ENCODE measurements at places on chromosomes 2 and 18.

GRCh38 chr2:167820488-167820887 is 426.9 kb downstream of the STK39 start:
- no peak for DNase-seq

DNA sequence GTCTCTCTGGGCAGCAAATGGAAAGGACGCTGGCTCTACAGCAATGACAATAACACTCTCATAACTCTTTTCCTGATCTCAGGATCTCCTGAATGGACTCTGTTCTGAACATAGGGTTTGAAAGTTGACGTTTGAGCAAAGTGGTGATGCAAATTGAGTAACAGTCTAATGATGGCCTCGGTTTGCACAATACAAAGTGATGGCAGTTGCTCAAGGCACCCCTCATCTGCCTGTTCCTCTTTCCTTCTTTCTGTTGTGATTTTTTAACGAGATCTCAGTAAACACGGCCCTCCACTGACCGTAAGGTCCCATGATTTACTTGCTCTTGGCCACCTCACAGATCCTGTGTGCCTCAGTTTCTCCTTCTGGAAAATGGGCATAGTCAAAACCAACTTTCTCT is 303.6 kb downstream of the SLC8A1 start:
- no peak for DNase-seq

DNA sequence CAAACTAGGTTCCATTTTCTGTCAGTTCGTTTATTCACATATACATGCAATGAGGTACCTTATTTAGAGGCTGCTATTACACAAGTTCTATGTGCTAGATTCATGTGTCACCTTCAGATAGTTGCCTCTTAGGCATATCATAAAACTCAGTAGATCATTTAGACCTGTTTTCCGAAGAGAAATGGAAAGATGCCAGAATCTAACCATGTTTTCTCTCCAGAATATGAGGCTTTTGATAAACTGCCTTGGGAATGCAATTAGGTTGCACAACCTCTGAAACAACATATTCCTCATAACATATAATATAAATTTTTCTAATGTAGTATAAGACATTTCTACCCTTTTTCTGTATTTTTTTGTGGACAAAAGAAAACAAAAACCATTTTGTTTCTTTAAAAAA is 108.1 kb downstream of the PRPF40A start:
- DNase-seq = no peak

- DNase-seq = no peak
Measured at GRCh38 chr2:88603146-88603545, 24.1 kb downstream of the EIF2AK3 start.

DNA sequence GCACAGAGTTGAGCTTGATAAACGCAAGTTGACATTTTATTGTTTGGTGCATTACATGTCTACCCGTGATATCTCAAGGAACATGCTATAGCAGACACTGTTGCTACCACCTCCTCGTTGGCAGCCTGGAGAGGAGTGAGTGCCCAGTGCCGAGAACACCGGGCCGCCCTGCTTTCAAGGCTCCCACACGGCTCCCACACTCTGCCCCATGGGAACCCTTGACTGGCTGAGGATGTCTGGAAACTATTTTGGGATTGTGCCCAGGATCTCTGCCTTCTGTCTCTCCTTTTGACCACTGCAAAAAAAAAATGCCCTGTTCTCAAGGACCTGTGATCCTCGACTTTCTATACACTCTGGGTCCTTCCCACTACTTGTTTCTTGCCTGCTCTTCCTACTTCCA is 21.1 kb downstream of the TET3 start:
- DNase-seq = no peak
